Naive thymus-derived CD4-positive, alpha-beta T cell (primary cell): ENCODE measurements at places on chromosomes 7 and 10. TPM values are rescaled to one million over a fixed set of nuclear protein-coding genes. Genes with fewer than 3 reads are reported as not detected.

- H3K4me3 ChIP-seq: no peak overlapping the region
- no peak for DNase-seq
- no peaks in the 10 kb centered on the region for H3K4me1 ChIP-seq
These were observed 25.1 kb downstream of the PUS7 start for GRCh38 chr7:105497016-105497415.

DNA sequence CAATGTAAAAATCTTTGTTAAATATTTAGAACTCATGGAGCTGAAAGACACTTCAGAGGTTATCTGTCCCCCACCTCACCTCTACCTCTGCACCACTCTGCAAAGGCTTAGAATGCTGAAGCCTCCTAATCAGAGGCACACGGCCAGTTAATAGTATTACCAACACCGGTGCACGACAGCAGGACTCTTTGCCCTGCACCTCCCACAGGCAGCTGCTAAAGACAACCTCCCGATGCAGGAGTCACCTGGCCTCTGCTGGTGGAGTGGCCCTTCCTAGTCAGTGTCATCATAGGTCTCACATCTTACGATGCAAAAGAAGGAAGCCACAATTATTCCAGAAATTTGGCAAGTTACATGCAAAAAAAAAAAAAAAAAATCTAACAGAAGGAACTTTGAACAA lies 66.6 kb upstream of the MGMT start:
- DNase-seq: no peak
- H3K4me1 ChIP-seq: no peaks in the 10 kb centered on the region
- H3K4me3 ChIP-seq: no peak overlapping the region
- H3K27me3 ChIP-seq: no peaks in the 10 kb centered on the region

GRCh38 chr7:36854652-36855051 lies 130.4 kb upstream of the AOAH start:
- no peaks in the 10 kb centered on the region for H3K27me3 ChIP-seq
- no peak overlapping the region for H3K27ac ChIP-seq
- H3K4me3 ChIP-seq: no peak overlapping the region
- no peak for DNase-seq

The IKZF5 gene
- polyA plus RNA-seq: 25.9 TPM

DNA sequence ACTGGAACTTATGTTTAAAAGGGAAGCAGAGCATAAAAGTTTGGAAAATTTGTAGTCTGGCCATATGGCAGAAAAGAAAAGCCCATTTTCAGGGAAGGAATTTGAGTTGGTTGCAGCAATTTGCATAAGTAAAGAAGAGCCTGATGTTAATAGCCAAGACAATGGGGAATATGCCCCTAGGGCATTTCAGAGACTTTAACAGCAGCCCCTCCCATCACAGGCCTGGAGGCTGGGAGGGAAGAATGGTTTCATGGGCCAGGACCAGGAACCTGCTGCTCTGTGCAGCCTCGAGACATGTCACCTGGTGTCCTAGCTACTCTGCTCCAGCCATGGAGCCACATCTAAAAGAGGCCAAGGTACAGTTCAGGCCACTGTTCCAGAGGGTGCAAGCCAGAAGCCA lies 35.3 kb downstream of the HTR7 start:
- H3K36me3 ChIP-seq: no peaks in the 10 kb centered on the region
- H3K4me1 ChIP-seq: no peaks in the 10 kb centered on the region

The CYP3A4 gene
- not detected for polyA plus RNA-seq

- H3K4me1 ChIP-seq: no peaks in the 10 kb centered on the region
- no peak overlapping the region for H3K27ac ChIP-seq
- no peak overlapping the region for H3K4me3 ChIP-seq
- no peaks in the 10 kb centered on the region for H3K27me3 ChIP-seq
- H3K36me3 ChIP-seq: no peaks in the 10 kb centered on the region
- no peak for DNase-seq
These were observed 426.5 kb upstream of the AKR1E2 start for GRCh38 chr10:4399556-4399955.

The GOLGA7B gene
- polyA plus RNA-seq: 1.6 TPM

DNA sequence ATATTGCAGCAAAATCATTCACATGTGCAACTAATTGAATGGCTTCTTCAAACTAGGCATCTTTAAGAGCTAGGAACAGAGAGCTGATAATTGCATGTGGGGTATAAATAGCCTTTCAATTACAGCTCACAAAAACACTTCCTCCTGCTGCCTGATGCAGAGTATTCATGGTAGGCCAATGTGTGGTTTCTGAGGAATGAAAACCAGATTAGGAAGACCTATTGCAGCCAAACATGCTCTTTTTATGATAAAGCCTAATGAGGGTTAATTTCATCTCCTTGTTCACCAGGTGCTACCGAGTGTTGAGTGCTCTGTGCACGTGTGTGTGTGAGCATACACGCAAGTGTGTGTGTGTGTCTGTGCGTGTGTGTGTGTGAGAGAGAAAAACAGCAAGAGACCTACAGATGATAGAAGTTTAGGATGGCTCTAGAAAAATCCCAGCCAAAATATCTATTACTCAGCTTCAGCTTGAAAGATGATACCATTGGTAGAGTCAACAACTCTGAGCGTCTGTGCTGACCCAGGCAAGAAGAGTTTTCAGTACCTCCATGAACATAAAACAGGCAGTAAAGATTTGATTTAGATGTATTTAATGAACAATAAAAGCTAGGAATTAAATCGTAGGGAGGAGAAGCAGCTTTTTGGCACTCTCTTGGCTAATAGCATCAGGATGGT lies 448.5 kb upstream of the ANKRD30A start:
- no peaks in the 10 kb centered on the region for H3K27me3 ChIP-seq
- H3K27ac ChIP-seq: no peak overlapping the region
- H3K36me3 ChIP-seq: no peaks in the 10 kb centered on the region
- no peak for DNase-seq
- H3K4me3 ChIP-seq: no peak overlapping the region
- no peaks in the 10 kb centered on the region for H3K4me1 ChIP-seq

DNA sequence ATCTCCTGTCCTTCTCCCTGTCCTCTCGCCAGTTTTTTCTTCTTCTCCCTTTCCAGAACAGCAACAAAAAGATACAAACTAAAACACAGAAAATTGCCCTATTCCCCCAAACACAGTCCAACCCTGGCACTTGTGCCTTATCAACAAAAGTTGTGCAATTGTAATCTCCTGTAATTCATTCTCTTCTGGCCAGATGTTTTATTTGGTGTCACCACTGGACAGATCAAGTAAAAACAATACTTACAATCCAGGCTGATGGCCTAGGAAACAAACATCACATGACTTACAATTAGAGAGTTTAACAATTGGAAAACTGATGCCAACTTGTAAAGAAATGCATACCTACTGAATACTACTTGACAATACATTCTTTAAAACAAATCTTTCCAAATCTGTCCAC lies 231.6 kb downstream of the ETV1 start:
- no peak overlapping the region for H3K27ac ChIP-seq
- no peaks in the 10 kb centered on the region for H3K4me1 ChIP-seq
- no peaks in the 10 kb centered on the region for H3K36me3 ChIP-seq
- H3K4me3 ChIP-seq: no peak overlapping the region
- H3K27me3 ChIP-seq: no peaks in the 10 kb centered on the region

GRCh38 chr10:46232084-46232483 lies 54.7 kb upstream of the ANTXRL start:
- DNase-seq: no peak
- no peaks in the 10 kb centered on the region for H3K36me3 ChIP-seq
- H3K27ac ChIP-seq: no peak overlapping the region
- no peaks in the 10 kb centered on the region for H3K27me3 ChIP-seq

DNA sequence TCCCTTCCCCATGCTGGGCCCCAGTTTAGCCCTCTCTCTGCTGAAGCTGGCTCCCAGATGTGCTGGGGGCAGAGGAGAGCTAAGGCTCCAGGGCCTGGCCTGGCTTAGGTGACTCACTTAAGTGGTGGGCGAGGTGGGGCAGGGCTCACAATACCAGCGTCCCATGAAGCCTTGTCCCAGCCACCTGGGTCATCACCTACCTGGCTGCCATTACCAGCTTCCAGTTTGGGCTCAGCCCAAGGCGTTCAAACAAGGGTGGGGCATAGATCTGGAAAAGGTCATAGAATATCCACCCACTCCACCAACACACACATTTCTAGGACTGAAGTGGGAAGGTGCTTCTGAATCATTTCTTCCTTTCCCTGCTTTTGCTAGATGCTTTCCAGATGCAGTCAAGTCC lies 8.3 kb downstream of the KAZALD1 start:
- H3K36me3 ChIP-seq: no peaks in the 10 kb centered on the region
- peaks cover 7% of the 10 kb centered on the region for H3K27me3 ChIP-seq
- no peak overlapping the region for H3K4me3 ChIP-seq
- peaks cover 5% of the 10 kb centered on the region for H3K4me1 ChIP-seq
- no peak for DNase-seq
- no peak overlapping the region for H3K27ac ChIP-seq

DNA sequence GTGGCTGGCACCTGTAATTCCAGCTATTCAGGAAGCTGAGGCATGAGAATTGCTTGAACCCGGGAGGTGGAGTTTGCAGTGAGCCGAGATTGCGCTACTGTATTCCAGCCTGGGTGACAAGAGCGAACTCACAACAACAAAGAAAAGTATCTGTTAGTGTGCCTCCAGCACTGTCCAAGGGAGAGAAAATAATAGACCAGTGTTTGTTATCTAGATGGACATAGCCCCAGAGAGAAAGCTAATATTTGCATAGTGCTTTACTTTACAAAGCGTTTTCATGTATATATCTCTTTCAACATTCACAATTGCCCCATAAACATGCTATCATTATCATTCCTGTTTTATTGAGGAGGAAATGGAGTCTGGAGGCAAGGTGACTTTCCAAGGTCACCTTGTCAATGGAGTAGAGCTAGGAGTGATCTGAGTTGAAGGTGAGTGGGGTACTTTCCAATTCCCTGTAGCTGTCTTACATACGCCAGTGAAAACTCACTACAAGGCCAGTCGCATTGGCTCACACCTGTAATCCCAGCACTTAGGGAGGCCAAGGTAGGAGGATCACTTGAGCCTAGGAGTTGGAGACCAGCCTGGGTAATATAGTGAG lies 49.7 kb upstream of the KIF5B start:
- H3K27me3 ChIP-seq: no peaks in the 10 kb centered on the region
- no peaks in the 10 kb centered on the region for H3K36me3 ChIP-seq
- no peak overlapping the region for H3K4me3 ChIP-seq
- DNase-seq: no peak
- H3K27ac ChIP-seq: no peak overlapping the region

- H3K36me3 ChIP-seq: no peaks in the 10 kb centered on the region
- no peak overlapping the region for H3K27ac ChIP-seq
- no peak for DNase-seq
- no peak overlapping the region for H3K4me3 ChIP-seq
- H3K27me3 ChIP-seq: no peaks in the 10 kb centered on the region
These were observed 101.0 kb downstream of the HERPUD2 start for GRCh38 chr7:35593899-35594298.

The CALN1 gene
- polyA plus RNA-seq: not detected

GRCh38 chr7:136245327-136246004 lies 268.3 kb upstream of the MTPN start:
- H3K27me3 ChIP-seq: no peaks in the 10 kb centered on the region
- no peak overlapping the region for H3K27ac ChIP-seq
- DNase-seq: no peak
- H3K4me1 ChIP-seq: no peaks in the 10 kb centered on the region
- no peak overlapping the region for H3K4me3 ChIP-seq
- H3K36me3 ChIP-seq: no peaks in the 10 kb centered on the region

DNA sequence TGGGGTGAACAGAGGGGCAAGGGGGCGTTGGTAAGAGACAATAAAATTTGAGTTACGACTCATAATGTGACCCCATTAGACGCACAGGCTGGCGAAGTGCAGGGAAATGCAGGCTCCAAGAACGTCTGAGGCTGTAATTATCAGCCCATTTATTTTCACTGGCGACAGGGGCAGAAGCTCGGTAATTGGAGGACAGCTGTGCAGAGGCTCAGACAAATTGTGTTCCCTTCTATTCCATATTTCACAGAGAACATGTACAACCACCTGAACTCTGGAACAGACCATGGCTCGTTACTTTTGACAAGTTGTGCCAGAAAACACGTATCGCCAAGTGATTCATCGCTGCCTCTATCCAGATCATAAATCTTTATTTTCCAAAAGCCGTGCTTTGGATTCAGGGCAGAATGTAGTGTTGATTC lies 137.3 kb upstream of the FRMD4A start:
- no peak overlapping the region for H3K4me3 ChIP-seq
- no peaks in the 10 kb centered on the region for H3K4me1 ChIP-seq
- no peaks in the 10 kb centered on the region for H3K36me3 ChIP-seq
- H3K27me3 ChIP-seq: no peaks in the 10 kb centered on the region
- no peak for DNase-seq

DNA sequence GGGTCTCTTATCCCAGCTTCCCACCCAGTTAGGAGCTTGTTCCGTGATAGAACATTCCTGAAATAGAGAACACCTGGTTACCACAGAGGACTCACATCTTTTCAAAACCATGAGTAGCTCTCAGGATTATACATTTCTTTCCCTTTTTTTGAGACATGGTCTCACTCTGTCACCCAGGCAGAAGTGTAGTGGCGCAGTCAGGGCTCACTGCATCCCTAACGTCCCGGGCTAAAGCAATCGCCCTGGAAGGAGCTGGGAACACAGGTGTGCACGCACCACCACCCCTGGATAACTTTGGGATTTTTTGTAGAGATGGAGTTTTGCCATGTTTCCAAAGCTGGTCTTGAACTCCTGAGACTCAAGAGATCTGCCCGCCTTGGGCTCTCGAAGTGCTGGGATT lies 144.0 kb downstream of the RNF216 start:
- no peak overlapping the region for H3K4me3 ChIP-seq
- H3K27me3 ChIP-seq: no peaks in the 10 kb centered on the region
- DNase-seq: no peak
- H3K36me3 ChIP-seq: peaks cover 74% of the 10 kb centered on the region

GRCh38 chr10:4567637-4568036 lies 258.4 kb upstream of the AKR1E2 start:
- no peaks in the 10 kb centered on the region for H3K36me3 ChIP-seq
- no peaks in the 10 kb centered on the region for H3K4me1 ChIP-seq
- H3K27ac ChIP-seq: no peak overlapping the region
- no peak overlapping the region for H3K4me3 ChIP-seq
- DNase-seq: no peak
- H3K27me3 ChIP-seq: no peaks in the 10 kb centered on the region

DNA sequence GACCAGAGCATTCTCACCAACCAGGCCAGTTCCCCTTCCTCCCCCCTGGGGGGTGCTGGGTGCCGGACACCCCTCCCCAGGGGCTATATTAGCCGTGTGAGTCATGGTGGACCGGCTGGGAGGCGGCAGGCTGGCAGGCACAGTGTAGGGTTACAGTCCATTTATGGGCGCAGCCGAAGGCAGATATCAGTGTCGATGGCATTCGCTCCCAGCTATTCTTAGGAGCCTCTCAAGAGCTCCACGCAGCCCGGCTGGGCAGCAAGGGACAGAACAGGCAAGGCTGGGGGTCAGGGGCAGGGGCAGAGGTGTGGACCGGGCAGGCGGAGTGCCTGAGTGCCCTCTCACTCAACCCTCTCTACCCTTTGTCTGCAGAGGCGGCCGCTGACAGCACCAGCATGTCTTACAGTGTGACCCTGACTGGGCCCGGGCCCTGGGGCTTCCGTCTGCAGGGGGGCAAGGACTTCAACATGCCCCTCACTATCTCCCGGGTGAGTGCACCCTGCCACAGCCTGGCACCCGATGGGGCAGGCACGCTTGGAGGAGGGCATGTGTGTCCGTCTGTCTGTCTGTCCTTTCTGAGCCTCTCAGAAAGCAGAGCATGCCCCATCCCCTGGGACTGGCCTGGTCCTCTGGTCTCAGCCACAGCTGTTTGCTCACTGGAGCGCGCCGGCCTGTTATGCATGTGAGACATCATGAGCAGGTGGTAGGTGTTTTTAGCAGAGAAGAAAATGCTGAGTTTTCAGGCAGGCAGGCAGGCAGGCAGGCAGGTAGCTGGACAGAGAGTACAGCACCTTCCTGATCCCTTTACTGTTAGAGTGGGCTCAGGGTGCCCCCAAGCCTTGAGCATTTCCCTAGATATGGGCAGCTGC lies at the start of gene LDB3:
TSS of gene LDB3 (plus strand) at position 215 of the 869 bp plus-strand sequence. CDS start at position 396, 181 bp downstream.
- H3K36me3 ChIP-seq: no peaks in the 10 kb centered on the region
- DNase-seq: no peak
- no peak within 1 kb of the TSS for H3K27ac ChIP-seq
